ENCODE measurements at places on chromosomes 3 and 15. TPM values are rescaled to one million over a fixed set of nuclear protein-coding genes. Genes with fewer than 3 reads are reported as not detected.

The RETNLB gene
- total RNA-seq, result not detected

- no peak for DNase-seq
Observed at GRCh38 chr3:166201476-166201875, 364.3 kb upstream of the BCHE start.

The ARHGEF26 gene
- 3.3 TPM for total RNA-seq

GRCh38 chr3:173970281-173970680 is 572.7 kb downstream of the NLGN1 start:
- no peak for DNase-seq

GRCh38 chr15:39629371-39629770 is 48.5 kb downstream of the THBS1 start:
- no peak for DNase-seq

DNA sequence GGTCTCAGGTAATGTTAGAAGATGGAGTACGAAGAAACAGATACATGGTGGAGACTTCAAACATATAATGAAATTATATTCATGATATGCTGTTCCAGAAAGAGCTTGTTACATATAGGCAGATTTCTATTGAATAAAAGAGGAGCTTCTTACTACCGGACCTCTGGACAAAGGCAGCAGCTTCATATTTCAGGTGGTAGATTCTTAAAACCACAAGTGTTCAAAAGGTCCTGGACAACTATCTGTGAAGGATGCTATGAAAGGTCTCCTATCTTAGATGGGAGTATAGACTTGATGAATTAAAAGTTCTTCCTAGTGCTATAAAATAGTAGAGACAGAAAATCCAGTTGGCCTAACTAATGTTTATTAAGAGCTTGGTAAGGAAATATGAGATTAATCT is 43.2 kb downstream of the MYLK start:
- DNase-seq, result no peak

- DNase-seq, result no peak
Observed at GRCh38 chr15:69170597-69170996, 10.2 kb downstream of the GLCE start.

The B3GNT5 gene
- 2.5 TPM for total RNA-seq

The MRPL46 gene
- total RNA-seq, result 38.4 TPM

DNA sequence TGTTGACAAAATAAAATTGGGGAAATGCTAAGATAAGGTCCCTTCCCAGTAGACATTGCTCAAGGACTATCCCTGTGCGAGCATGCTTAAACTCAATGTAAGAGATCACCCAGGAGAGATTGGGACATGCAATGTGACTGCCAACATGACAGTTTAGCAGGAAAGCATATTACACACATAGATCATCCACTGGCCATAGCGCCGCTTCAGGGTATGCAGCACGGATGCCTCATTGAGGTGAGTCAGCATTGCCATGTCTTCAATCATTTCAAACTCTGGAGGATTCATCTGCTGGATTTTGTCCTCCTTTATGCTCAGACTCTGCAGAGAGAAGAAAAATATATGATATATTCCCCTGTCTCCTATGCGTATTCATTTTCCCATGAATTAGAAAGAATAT is 8.9 kb downstream of the MYH15 start:
- no peak for DNase-seq

DNA sequence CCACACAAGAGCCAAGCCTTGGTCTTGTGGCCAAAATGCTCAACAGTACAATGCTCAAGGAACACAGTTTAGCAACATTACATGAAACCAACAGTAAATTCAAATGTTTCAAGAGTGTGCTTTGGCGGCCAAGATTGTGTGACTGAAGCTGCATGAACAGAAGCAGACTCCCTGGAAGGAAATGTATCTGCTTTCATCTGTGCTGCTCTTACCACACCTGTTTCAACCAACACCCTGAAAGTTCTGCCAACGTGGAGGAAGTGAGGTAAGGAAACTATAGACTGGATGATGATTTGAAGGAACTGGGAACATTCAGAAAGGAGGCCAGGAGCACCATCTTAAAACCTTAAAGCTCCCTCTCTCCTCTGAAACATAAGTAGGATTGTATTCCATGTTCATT is 55.7 kb downstream of the MB21D2 start:
- DNase-seq, result no peak

DNA sequence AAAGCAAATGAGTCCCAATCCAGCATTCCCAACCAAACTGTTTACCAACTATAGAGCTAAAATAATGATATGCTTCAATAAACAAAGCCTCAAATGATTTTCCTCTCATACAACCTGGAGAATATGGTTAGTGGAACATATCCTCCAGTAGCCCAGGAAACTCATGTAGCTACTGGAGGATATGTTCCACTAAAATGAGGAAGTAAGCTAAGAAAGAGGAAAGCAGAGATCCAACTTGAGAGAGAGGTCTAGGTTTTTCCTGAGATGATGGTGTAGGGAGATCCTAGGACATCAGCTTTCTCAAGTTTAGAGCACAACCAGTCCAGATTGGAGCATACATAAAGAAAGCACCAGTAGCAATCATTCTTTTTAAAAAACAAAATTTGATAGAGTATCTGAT is 44.6 kb upstream of the SLC4A7 start:
- no peak for DNase-seq

DNA sequence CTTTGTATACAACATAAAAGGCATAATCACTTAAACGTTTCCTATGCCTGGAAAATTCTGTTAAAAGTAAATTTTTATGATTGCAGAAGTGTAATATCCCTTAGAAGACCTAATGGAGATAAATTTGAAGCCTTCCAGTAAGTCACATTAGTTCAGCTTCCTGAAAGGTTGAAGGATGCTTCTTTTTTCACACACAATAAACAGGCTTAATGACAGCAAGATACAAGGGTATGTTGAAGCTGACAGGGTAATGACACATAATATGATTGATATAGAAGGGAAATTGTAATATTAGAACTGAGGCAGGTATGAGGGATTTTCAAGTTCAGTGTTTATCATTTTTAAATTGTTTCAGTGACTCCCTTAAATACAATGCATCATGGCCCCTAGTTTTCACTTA is 161.8 kb upstream of the NAALADL2 start:
- no peak for DNase-seq

DNA sequence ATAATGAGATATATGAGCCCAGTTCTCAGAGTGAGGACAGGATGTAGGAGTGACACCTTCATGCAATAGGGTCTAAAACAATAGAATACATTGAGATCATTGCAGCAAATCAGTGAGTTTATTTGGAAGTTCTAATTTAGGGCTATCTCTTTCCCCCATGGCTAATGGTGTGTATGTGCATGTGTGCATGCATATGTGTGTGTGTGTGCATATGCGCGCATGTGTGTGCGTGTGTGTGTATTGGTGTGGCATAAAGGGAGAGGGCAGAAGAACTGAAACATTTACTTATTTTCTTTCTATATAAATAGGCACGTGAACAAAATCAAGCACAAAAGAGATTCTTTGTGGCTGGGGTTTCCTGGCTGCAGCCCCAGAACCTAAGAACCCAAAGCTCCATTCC is 115.7 kb upstream of the VEPH1 start:
- no peak for DNase-seq

The CDHR4 gene
- total RNA-seq, result not detected

- DNase-seq, result no peak
Observed at GRCh38 chr15:42182961-42183360, 25.1 kb downstream of the VPS39 start.

The BSN gene
- total RNA-seq, result 0.44 TPM

The CEP19 gene
- total RNA-seq, result 1.7 TPM

DNA sequence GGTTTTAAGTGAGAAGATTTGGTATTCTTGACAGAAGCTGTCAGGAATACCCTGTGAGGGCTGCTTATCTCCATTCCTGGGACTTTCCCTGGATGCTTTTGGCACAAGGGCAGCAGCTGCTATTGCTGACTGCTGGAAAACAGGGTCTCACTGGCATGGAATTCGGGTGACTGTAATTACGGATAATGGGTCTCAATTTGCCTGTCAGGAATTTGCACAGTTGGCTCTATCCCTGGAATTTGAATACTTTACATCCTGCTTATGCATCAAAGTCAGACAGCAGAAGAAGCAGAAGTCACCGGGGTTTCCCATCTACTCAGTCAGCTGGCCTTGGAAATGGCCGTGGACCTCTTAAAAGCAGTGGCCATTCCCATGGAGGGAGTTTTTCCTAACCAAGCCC is 25.9 kb upstream of the AKAP13 start:
- DNase-seq, result no peak

DNA sequence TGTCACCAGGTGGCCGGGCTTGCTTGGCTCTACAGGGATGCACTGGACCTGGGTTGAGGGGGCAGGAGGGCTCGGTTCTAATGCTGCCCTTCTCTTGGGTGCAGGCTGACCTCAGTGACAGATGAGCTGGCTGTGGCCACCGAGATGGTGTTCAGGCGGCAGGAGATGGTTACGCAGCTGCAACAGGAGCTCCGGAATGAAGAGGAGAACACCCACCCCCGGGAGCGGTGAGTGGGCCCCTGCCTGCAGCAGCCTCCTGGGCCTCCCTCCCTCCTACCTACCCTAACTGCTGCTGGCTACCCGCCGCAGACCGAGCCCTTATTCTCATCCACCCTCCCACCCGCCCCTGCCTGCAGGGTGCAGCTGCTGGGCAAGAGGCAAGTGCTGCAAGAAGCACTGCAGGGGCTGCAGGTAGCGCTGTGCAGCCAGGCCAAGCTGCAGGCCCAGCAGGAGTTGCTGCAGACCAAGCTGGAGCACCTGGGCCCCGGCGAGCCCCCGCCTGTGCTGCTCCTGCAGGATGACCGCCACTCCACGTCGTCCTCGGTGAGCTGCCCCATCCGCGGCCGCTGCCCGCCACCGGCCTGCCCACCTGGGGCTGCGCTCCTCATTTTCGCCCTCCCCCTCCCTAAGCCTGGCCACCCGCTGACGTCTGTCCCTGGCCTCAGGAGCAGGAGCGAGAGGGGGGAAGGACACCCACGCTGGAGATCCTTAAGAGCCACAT is 5.6 kb downstream of the FES start:
- peak; percentile 57 for DNase-seq
